Pulmonary artery endothelial cell (primary cell): ENCODE measurements at places on chromosomes 2 and 18.

- no peak for DNase-seq
Observed at GRCh38 chr2:71190656-71191569, 36.0 kb downstream of the PAIP2B start.

DNA sequence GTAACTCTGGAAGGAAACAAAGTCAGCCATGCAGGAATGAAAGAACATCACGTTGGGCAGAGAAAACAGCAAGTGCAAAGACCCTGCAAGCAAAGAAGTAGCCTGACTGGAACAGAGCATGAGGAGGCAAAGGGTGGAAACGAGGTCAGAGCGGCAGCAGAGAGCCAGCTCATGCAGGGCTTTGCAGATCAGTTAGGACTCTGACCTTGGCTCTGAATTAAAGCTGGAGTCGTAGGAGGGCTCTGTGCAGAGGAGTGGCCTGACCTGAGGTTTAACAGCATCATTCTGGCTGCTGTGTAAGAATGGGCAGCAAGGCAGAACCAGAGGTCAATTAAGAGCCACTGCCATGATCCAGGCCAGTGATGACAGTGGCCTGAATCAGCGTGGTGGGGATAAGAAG lies 220.7 kb downstream of the PRKCE start:
- DNase-seq, result no peak

GRCh38 chr2:230627806-230628724 lies 84.6 kb upstream of the CAB39 start:
- DNase-seq, result no peak

DNA sequence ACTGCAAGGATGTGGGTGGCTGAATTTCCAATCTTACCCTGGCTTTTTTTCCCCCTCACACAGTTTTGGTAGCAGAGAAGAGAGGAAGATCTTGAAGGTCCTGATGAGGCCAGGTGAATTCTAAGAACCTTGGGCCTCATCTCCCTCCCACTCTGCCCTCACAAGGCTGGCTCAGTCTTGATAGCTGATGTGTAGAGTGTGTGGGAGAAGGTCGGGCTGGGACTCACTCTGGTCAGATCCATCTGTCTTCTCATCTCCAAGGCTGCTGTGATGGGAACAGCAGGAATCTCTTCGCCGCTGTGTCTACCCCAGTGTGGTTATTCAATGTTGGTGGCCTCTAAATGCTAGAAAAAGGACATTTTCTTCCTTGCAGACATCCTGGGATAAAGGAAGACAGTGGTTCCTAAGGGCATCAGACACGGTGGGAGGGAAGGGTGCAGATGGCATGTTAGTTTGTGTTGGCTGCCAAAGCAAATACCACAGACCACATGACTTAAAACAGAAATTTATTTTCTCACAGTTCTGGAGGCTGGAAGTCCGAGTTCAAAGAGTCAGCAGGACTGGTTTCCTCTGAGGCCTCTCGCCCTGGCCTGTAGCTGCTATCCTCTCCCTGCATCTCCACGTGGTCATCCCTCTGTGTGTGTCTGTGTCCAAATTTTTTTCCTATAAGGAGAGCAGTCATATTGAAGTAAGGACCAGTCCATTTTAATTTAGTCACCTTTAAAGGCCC lies 37.6 kb upstream of the MGAT4A start:
- DNase-seq, result peak; percentile 66

- no peak for DNase-seq
Observed at GRCh38 chr2:172329774-172330671, 97.4 kb upstream of the ITGA6 start.

GRCh38 chr2:136029149-136029548 lies 43.7 kb upstream of the DARS1 start:
- no peak for DNase-seq
